ENCODE measurements at places on chromosomes 2 and 18.

- no peak for DNase-seq
Observed at GRCh38 chr2:218986148-218986761, 1.3 kb upstream of the FEV start.

DNA sequence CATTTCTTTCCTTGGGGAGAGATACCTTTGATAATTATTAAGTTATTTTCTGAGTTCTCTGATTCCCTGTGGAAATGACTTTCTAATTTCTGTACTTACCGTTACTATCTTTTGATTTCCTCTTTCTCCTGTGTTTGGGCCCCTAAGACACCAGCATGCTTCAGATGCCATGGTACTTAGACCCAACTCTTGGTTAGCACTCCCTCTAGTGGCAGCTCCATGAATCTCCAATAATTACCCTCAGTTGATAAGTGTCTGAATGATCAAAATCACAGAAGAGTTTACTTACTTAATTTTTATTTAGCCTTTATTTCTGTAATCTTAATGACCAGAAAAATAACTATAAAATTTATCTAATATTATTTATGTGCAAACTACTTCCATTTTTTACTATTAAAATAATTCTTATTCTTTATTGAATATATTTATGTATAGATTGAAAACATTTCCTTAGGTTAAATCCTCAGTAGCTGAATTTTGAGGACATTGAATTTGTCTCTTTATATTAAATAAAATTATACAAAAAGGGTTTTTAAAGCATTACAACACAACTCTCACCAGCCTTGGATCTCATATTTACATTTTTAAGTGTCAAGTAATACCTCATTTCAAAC, 300.4 kb downstream of the KCNS3 start:
- peak; percentile 20 for DNase-seq

GRCh38 chr2:65666156-65666725, 233.8 kb upstream of the SPRED2 start:
- DNase-seq, result no peak

GRCh38 chr18:11851806-11852337, 659 bp downstream of the CHMP1B start:
- DNase-seq, result peak; percentile 51

- no peak for DNase-seq
Observed at GRCh38 chr2:179268277-179268925, 3.8 kb upstream of the SESTD1 start.

GRCh38 chr18:9526458-9526857, 51.1 kb downstream of the RALBP1 start:
- DNase-seq, result no peak

- no peak for DNase-seq
Observed at GRCh38 chr2:10022966-10023662, 20.2 kb upstream of the KLF11 start.

DNA sequence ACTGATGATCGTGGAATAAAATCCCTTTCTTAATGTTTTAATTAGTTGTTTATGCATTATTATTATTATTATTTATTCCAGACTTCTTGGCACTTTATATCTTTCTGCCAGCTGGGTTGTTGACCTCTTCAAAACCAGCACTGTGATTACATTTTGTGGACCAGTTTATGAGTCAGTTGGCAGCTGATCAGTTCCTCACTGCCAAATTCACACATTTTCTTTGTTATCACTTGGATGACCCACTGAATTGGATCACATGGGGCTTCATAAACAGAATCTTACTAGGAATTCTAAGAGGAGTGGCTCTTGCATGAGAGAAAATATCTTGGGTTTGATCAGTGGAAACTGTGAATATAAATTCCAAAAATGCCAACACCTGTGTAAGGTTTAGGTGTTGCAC, 321.8 kb upstream of the SPRED2 start:
- DNase-seq, result no peak

DNA sequence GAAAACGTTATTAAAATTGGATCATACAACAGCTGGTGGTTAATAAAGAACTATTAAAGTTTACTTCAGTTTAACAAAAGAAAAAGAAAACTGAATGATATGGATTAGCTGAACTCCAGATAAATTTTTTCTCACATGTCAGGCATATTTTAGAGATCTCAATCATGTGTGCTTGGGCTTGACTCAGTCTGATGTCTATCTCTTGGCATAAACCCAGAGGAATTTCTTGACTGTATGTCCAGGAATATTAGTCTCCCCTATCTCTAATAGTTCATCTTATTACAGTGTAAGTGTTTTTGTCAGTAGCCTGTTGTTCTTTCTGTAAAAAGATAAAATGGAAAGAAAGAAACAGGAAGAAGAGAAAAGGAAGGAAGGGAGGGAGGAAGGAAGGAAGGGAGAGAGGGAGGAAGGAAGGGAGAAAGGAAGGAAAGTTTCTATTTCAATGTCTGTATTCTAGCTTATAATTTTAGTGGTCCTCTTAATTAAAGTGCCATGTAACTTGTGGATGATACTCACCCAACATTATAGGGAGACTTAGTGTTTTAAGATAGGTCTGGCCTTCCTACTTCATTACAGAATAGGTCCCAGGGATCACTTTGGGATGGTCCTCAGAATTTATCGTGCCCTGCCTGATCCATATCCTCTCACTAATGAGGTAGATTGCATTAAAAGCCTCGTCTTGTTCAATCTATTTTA, 99.7 kb upstream of the UGP2 start:
- DNase-seq, result no peak

DNA sequence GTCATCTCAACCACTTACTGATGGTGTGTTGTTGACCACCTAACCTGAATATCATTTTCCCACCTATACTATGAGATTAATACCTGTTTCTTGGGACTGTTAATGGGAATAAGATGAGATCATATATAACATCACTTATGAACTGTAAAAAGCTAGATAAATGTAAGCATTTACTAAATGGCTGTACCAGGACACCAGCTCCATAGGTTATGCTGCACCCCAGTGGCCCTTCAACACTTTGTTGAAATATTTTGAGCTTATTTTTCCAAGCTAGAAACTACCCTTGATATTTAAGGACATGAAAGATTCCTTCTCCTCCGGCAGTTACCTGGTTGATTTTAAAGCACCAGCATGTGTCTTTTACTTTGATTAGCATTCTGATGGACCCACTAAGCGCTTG, 138.0 kb upstream of the CDCA7 start:
- no peak for DNase-seq

- no peak for DNase-seq
Observed at GRCh38 chr2:180322781-180323180, 315.7 kb upstream of the CWC22 start.

DNA sequence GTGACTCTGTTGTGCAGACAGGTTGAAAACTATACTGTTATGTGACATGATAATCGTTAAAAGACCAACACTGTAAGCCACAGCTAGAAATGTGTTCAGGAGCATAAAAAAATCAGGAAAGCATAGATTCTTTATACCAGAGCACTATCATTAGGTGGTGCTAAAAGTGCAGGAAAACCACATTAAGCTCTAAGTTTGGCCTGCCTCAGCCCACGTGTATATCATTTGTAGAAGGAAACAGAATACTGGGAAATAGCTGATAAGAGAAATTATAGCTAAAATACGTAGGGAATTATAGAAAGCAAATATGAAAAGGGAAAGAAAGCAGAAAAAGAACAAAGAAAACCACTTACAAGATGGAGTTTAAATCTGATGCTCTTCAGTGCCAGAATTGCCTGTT, 26.5 kb upstream of the C2orf74 start:
- no peak for DNase-seq

DNA sequence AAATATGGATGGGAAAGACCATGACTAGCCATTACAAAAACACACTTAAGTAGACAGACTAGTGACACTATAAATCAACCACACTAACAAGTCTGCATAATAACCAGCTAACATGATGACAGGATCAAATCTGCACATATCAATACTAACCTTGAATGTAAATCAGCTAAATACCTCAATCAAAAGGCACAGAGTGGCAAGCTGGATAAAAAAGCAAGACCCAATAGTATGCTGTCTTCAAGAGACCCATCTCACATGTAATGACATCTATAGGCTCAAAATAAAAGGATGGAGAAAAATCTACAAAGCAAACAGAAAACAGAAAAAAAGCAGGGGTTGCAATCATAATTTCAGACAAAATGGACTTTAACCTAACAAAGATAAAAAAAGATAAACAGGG, 16.3 kb downstream of the PFN4 start:
- DNase-seq, result no peak

GRCh38 chr2:16260041-16260830, 319.9 kb downstream of the MYCN start:
- no peak for DNase-seq

DNA sequence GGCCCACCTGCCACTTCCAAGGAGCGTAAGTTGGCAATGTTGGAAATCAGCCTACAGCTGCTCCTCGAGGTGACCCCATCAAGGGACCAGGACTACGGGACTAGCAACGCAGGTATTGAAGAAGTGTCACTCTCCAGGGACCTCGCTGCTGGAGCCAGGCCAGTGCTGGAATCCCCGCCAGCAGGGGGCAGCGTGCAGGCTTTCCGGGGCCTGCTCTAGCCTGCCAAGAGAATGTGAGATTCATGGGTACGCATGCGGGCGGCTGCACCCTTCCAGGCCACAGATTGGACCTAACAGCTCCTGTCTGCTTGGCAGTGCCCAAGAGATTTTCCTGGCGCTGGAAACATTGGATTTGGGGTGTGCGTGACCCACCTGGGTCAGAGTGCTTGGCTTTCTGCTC, 182.8 kb upstream of the RAB12 start:
- peak; percentile 10 for DNase-seq

- DNase-seq, result no peak
Observed at GRCh38 chr2:64963719-64964118, 25.5 kb upstream of the SLC1A4 start.

GRCh38 chr2:128228894-128229293, 89.8 kb downstream of the HS6ST1 start:
- no peak for DNase-seq

DNA sequence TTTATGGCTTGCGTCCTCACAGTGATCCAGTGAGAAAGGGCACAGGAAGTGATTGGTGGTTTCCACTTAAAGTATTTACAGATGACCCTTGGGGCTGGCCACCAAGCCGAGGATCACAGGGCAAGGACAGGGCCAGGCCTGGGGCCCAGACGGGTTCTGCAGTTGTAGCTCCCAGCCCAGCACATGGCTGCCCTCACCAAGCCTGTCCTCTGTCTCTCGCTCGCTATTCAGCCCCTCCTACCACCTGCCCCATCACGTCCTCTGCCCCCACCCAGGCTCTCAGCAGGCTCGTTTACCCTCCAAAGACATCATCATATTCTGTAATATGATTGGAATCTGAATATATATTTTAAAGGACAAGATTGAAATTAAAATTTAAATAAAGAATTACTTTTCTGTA, 246.0 kb downstream of the KLHL29 start:
- DNase-seq, result no peak

DNA sequence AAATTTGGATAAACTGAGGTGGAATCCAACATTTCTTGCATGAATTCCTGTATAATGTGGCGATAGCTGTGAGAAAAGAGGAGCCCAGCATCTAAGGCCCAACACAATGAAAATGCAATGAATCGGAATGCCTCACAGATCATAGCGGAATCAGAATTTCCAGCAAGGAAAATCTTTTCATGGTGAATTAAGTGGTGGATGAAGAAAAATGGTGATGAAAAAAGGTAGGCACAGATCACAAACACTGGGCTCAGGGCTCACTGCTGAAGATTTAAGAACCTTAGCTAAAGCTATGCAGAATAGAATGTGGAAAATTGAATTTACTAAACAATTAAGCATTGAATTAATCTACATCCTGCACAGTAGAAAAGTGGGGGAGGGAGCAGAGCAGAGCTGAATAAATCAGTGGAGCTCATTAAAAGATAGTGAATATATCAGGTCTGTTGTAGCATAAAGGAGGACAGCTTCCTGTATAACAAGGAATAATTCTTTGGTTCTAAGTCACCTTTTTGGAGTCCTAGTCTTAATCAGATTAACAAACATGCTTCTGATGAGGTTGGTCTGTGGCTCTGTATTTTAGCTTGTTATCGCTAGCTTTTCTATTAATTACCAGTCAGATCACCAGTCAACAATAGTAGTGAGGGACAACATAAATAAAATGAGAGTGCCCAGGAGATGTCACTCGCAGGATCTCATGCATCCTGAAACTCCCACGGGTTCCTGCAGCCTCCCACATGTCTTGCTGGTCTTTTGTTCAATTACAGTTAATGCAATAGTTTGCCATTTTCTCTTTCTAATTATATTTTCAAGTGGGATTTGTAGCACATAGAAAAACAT, 27.0 kb downstream of the MEIS1 start:
- no peak for DNase-seq

GRCh38 chr2:188765522-188766470, 208.4 kb upstream of the COL3A1 start:
- no peak for DNase-seq

GRCh38 chr2:143425896-143426295, 296.7 kb downstream of the ARHGAP15 start:
- DNase-seq, result no peak

- no peak for DNase-seq
Observed at GRCh38 chr2:70901227-70902066, 34.3 kb upstream of the ATP6V1B1 start.

DNA sequence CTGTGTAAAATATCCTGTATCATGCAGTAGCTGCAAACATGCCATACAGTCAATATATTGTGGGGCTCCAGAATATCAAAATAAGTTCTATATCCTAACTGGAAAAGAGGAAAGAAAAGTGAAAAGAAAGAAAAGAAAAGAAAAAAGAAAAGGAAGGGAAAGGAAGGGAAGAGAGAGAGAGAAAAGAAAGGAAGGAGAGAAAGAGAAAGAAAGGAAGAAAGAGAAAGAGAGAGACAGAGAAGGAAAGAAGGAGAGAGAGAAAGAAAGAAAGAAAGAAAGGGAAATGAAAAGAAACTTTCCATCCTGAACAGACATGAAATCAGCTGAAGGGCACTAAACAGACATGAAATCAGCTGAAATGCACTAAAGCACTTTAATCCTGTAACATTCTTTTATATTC, 288.4 kb upstream of the NCKAP5 start:
- no peak for DNase-seq

DNA sequence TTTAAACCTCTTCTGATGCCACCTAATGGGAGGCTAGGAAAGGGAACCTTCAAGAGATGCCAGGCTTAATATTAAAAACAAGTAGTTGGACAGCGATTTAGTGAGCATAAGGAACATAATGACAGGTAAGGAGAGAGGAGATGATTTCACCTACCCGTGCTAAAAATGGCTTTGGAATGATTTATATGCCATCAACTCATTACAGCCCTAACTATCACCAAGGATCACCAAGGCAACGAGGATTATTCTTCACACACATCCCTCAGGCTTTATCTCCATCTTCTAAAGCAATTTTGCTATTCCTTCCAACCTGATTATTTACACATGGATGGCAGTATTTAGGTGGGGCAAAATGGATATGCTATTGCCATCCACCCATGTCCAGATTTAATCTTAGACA, 237.8 kb downstream of the DCC start:
- DNase-seq, result no peak

DNA sequence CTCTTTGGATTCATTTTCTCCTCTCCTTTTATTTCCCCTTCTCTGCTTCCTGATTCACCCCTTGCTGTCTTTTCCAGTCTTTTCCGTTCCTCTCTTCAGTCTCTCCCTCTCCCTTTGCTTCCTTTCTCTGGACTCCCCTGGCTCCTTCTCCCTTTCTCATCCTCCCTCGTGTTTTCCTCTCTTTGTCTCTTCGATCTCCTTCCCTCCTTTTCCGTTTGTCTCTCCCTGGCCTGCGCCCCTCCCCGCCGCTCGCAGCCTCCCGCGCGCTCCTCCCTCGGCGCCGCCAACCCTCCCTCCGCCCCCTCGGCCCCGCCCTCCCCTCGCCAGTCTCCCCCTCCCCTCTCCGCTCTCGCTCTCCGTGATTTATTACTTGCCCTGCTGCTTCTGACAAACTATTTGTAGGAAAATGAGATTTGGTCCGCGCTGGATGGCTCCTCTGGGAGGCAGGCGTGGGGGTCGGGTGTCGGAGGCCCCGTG, 46.0 kb upstream of the PAX8 start:
- peak; percentile 43 for DNase-seq

Measured in left colon (tissue), 2 donors.